ENCODE measurements at places on chromosomes 3 and 15.

DNA sequence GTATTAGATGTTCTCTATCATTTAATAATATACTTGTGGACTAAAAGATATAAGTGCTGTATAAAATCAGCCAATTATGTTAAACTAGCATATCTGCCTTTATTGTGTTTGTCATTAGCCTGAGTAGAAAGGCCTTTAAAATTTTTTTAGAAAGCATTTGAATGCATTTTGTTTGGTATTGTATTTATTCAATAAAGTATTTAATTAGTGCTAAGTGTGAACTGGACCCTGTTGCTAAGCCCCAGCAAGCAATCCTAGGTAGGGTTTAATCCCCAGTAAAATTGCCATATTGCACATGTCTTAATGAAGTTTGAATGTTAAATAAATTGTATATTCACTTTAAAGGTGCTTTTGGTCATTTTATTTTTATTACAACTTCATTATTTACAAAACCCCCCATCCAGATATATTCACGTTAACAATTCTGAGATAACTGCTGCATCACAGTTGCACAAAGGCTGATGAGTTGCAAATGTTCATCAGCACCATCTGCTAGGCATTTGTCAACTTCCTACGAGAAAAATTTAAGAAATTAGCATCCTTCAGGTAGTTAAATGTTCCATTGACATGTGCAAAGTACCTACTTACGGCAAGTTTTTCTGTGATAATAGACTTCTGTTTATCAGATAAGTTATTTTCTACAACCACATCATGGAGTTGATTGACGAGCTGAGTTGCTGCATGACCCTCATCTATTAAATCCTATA is 6.3 kb downstream of the EIF4A2 start:
- DNase-seq, result no peak

DNA sequence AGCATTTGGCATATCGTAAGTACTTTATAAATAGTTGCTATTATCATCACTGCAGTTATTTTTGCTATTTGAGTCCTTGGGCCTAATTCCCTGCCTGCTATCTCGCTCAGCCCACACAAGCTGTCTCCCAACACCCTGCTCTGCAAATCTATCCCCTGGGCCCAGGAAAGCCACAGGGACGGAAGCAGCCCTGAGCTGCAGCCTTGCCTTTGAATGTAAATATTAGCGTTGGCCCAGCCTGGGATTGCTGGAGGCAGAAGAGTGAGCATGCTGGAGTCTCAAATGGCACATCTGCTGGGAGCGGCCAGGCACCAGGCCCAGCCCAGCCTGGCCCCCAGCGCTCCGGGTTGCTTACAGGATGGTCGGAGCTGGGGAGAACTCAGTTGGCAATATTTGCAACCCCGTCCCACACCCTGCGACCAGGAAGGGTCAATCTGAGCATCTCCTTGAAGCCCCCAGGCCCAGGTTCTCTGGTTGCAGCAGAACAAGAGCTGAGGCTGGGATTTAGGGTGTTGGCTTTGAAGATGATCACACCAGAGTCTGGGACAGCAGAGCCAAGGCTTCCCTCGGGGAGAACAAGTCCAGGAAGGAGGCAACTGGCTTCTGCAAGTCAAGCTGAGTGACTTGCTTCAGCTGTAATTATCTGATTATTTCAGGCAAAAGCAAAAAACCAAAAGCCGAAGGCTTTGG is 529.6 kb downstream of the SHQ1 start:
- DNase-seq, result no peak

DNA sequence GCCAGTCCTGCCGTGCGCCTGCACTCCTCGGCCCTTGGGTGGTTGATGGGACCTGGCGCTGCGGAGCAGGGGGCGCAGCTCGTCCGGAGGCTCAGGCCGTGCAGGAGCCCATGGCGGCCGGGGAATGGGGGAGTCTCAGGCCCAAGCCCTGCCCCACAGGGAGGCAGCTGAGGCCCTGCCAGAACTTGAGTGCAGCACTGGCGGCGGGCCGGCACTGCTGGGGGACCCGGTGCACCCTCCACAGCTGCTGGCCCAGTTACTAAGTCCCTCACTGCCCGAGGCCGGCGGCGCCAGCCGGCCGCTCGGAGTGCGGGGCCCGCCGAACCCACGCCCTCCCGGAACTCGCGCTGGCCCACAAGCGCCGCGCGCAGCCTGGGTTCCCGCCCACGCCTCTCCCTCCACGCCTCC is 190.9 kb upstream of the MME start:
- no peak for DNase-seq

DNA sequence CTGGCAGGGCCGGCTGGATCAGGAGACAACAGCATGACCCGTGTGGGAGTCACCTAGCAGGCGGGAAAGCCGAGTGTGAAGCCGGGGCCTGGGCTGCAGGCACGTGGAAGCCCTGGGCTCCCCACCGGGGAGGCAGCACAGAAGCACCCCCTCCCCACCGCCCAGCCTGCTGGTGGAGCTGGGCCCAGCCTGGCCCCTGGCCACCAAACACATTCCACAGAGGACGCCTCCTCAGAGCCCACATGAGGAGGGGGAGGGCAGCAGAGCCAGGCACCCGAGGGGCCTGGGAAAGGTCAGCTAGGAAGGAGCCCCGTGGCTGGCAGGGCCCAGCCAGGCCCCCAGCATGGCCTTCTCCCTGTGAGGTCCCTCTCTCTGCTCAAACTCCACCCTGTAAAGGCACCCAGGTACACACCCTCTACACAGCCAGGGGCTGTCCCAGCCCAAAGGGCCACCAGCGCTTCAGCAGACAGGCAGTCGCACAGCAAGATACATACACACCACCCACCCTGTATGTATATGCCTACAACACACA is 4.5 kb downstream of the PLXNB1 start:
- peak; percentile 85 for DNase-seq

- DNase-seq, result no peak
These were observed 46.9 kb downstream of the DLEC1 start for GRCh38 chr3:38085943-38086324.
